ENCODE measurements at places on chromosomes 7 and 10.

DNA sequence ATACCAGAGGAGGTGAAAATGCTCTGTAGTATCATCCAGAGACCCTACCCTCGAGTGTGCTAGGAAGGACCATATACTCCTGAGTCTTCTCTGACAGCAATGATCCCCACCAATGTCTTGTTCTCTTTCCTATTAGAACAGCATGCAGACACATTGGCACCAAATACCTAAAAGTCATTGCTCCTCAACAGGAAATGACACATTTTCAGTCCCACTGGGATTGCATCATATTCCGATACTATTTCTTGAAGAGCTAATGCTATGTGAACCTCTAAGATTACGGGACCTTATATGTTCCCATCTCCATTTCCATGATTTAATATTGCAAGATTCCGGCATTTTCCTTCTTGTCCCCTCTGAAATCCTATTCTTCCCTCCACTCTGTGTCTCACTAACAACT, 177.4 kb downstream of the NRP1 start:
- DNase-seq: peak; percentile 40

DNA sequence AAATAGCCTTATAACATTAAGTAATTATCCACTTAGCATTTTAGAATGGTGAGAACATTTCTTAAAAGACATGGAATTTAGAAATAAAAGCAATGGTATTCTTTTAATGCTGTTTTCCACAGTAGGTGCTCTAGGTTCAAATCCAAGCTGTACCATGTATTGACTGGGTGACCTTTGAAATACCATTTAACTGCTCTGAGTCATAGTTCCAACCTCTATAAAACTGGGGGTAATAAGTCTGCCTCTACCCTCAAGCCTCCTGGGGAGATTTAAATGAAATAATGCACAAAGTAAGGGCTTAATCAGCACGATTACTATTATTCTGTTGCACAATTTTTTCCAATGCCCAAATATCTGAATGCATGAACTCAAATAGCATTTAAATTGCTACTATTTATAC, 236.4 kb upstream of the CCDC6 start:
- no peak for DNase-seq

DNA sequence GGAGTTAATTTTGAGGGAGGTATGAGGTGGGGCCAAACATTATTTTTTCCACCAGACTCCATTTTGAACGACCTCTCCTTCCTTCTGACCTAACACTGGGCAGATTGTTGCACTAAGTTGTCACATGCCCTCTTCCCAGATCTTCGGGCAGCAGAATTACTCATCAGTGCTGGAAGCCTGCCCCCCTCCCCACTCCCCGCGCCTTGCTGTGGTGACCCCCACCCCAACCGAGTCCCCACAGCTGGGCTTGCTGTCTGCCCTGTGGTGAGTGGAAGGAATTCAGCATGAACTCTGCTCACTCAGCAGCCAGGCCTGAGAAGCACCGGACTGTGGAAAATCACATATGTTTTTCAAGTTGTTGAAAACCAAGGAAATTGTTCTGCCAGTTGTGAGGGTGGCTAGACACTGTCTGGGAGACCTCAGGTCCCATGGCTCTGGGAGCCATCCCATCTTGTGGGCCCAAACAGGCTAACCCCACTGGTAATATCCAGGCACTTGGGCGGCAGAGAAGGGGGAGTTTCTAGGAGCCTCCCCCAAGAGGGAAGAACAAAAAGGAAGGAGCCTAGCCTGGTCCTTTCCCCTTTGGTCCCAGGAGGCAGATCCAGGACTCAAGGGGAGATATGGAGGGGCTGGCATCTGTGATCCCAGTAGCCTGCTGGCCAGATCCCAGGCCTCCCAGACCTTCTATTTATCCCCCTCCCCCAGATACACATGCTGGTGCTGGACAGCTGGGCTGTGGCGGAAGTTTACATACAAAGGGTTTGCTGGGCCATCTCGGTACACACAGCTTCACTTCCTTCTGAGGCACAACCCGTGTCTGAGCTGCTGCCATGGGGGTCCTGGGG, 3.5 kb upstream of the AEBP1 start:
- no peak for DNase-seq

GRCh38 chr7:157990226-157990880, 597.3 kb downstream of the PTPRN2 start:
- DNase-seq: no peak

DNA sequence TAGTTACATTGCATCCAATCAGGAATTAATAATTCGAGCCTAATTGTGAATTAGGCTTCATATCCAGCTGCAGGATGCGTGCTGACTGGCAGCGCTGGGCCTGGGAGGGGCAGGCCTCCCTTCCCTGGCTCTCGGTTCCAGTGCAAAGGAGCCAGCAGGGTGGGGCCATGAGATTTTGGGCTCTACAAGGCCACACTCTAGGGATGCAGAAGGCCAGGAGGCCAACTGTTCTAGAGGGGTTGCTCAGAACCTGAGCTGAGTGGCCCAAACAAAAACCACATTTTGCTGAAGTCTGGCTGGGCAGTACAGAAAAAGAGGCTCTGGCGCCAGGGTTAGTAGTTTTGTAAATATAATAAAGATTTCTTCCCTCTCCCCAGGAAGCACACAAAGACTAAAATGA, 72.3 kb downstream of the CLEC2L start:
- DNase-seq: no peak

DNA sequence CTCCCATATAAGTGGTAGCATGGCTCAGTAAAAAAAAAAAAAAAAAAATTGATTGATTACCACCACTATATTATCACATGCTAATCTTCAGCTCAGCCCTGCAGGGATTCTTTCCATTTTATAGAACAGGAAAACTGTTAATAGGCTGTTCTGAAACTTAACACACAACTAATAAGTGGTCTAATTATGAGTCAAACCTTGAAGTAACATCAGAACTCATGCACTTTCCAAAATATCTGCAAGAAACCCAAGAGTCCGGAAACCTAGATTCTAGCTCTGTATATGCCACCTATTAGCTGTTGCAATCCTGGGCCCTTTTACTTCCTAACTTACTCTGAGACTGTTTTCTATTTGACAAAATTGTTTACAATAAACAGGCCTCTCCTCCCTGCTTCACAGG, 23.9 kb downstream of the SEM1 start:
- DNase-seq: no peak

DNA sequence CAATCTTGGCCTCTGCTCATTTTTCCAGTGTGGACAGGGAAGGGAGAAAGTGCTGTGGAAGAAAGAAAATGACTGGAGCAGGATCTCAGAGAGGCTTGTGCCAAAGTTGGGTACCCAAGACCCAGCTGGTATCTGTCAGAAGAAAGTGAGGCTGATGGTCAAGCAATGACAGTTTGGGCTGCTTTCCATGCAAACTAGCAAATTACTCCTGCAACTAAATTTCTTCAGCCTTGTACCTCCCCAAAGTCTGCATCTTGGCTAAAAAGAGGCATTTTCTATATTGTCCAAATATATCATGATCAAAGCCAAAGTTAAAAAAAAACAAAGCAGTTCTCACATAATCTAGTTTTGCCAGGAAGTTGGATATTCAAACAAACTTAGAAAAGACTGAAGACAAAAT, 208.5 kb upstream of the FRMD4A start:
- DNase-seq: no peak

- peak; percentile 19 for DNase-seq
These were observed 16.1 kb upstream of the DMBT1 start for GRCh38 chr10:122544493-122544892.

GRCh38 chr7:157318015-157318706, 18.6 kb upstream of the DNAJB6 start:
- peak; percentile 97 for DNase-seq

GRCh38 chr10:101132636-101133473, 1.8 kb downstream of the TLX1 start:
- DNase-seq: no peak

DNA sequence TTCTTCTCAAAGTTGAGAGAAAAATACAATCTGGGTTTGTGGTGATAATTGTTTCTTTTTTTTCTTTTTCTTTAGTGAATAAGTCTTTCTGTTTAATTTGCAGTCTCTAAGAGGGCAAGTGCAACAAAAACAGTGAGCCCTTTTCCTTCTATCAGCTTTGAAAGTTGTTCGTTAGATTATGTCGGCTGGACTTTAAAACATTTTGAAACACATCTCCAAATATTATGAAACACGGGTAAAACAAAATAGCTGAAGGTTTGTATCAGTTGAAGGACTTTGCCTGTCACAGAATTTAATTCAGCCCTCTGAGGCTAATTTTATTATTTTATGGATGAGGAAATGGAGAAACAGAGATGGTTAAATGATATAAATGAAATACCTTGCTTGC, 85.3 kb downstream of the AGMO start:
- no peak for DNase-seq

DNA sequence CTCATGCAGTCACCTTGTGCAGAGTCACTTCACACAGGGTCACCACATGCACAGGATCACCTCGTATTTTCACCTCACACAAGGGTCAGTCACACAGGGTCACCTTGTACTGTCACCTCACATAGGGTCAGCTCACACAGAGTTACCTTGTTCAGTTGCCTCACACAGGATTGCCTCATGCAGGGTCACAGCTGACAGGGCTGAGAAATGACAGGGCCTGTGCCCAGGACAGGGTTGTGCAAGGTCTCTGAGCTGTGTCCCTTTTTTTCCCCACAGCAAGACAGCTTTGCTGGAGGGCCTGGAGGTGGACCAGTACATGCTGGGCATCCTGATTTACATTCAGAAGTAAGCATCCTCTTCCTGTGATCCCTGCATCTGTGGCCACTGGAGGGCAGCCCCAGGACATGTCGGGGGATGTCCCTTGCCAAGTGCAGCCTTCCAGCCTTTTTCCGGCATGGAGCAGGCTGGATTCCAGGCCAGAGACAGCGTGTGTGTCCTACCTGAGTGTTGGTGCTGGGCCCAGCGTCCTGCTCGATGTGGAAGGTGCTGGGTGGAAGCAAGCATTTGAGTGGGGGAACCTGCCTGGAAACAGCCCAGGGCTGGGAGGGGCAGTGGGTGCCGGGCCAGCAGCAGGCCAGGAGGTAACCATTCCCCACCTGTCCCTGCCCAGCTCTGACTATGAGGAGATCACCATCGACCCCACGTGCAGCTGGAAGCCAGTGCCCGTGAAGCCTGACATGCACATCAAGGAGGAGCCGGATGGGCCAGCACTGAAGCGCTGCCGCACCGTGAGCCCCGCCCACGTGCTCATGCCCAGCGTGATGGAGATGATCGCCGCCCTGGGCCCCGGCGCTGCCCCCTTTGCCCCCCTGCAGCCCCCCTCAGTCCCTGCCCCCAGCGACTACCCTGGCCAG, 16.3 kb downstream of the ZMIZ2 start:
- no peak for DNase-seq

GRCh38 chr10:29734962-29735627, 100.3 kb upstream of the SVIL start:
- DNase-seq: peak; percentile 90

- peak; percentile 41 for DNase-seq
These were observed 861 bp downstream of the NRBF2 start for GRCh38 chr10:63133821-63134557.

- DNase-seq: no peak
These were observed 282.7 kb upstream of the SEMA3D start for GRCh38 chr7:85469446-85470010.
